ENCODE measurements at places on chromosomes 12 and 14.
A peak's percentile ranks its signal among the peaks of the same experiment; 100 is the strongest.

- H3K27me3 ChIP-seq, result no peaks in the 10 kb centered on the region
- H3K4me1 ChIP-seq, result no peaks in the 10 kb centered on the region
- no peak overlapping the region for H3K27ac ChIP-seq
Observed at GRCh38 chr14:53389202-53389601, 236.1 kb upstream of the DDHD1 start.

GRCh38 chr12:88896958-88897357, 316.7 kb upstream of the KITLG start:
- no peaks in the 10 kb centered on the region for H3K36me3 ChIP-seq
- no peak overlapping the region for H3K27ac ChIP-seq
- H3K4me1 ChIP-seq, result no peaks in the 10 kb centered on the region
- DNase-seq, result no peak
- H3K27me3 ChIP-seq, result no peaks in the 10 kb centered on the region

- no peak overlapping the region for H3K27ac ChIP-seq
- no peaks in the 10 kb centered on the region for H3K4me1 ChIP-seq
- no peak overlapping the region for H3K4me3 ChIP-seq
- H3K27me3 ChIP-seq, result no peaks in the 10 kb centered on the region
- DNase-seq, result no peak
Observed at GRCh38 chr14:46091819-46092218, 559.8 kb downstream of the RPL10L start.

DNA sequence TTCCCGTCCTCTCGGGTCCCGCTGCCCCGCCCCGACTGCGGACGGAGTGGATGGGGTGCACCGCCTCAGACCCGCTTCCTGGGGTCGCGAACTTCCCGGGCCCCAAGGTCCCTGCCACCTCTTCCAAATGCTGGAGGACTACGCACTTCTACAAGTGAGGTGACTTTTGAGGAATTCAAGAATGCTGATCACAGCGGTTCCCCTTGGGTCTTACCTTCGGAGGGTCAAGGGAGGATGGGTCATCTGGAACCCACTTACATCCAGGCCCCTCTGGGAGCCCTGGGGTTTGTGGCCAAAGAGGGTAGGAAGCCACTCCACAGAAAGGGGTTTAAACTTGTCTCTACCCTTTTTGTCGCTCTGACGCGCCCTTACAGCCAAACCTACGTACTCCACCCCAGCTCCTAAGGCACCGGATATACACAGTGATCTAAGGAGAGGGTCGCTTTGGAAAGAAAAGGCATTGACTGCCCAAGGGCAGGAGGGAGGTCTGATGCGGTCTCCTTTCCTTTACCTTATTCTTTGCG, 532 bp upstream of the PRKD1 start:
- peaks cover 3% of the 10 kb centered on the region for H3K4me1 ChIP-seq
- peak overlapping the region; percentile 65 for H3K4me3 ChIP-seq
- DNase-seq, result no peak
- H3K27me3 ChIP-seq, result no peaks in the 10 kb centered on the region

- no peak for DNase-seq
- H3K27me3 ChIP-seq, result no peaks in the 10 kb centered on the region
- no peaks in the 10 kb centered on the region for H3K36me3 ChIP-seq
- no peak overlapping the region for H3K27ac ChIP-seq
Observed at GRCh38 chr12:64583771-64584421, 26.4 kb upstream of the RASSF3 start.

DNA sequence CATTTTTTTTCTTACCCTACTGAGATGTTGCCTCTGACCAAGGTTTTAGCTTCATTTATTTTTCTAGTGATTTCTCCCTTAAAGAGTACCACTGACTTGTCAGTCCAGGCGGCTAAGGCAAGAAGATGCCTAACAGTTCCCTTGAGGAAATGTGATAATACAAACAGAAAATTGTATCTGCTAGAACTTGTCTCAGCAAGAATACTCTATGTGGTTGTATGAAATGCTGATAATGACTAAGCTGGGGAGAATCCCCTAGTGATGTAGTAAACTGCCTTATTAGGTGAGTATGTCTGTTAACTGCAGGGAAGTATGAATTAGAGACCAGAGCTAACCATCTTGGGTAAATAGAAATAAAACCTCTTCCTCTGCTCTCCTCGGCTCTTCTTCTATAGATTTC, 6.7 kb downstream of the C12orf54 start:
- H3K4me3 ChIP-seq, result no peak overlapping the region
- no peaks in the 10 kb centered on the region for H3K4me1 ChIP-seq
- H3K27me3 ChIP-seq, result no peaks in the 10 kb centered on the region
- no peak overlapping the region for H3K27ac ChIP-seq
- DNase-seq, result no peak

DNA sequence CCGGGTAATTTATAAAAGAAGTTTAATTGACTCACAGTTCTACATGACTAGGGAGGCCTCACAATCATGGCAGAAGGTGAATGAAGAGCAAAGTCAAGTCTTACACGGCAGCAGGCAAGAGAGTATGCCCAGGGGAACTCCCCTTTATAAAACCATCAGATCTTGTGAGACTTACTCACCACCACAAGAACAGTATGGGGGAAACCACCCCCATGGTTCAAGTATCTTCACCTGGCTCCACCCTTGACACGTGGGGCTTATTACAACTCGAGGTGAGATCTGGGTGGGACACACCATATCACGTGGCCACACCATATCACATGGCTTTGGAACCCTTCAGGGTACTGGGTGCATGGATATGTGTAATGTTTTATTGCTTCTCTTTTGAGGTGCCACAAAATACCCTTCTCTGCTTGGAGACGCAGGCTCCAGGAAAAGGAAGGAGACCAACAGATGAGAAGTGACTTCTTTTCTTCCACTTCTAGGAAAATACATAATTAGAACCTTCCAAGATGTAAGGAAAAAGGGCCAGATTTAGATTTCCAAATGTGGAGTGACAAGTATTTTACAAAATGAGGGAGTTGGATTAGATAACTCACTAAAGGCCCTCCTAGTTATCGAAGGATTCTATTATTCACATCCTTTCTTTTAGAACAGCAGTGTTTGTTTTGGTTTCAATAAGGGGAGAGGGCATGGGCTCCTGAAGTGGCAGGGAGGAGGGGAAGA, 33.1 kb upstream of the ETFBKMT start:
- H3K36me3 ChIP-seq, result no peaks in the 10 kb centered on the region
- peaks cover 6% of the 10 kb centered on the region for H3K4me1 ChIP-seq
- H3K27me3 ChIP-seq, result no peaks in the 10 kb centered on the region
- DNase-seq, result no peak

- no peak overlapping the region for H3K27ac ChIP-seq
- no peaks in the 10 kb centered on the region for H3K27me3 ChIP-seq
- no peak for DNase-seq
- H3K4me1 ChIP-seq, result no peaks in the 10 kb centered on the region
- H3K36me3 ChIP-seq, result no peaks in the 10 kb centered on the region
Observed at GRCh38 chr12:66664076-66664475, 14.8 kb downstream of the GRIP1 start.

GRCh38 chr14:64541972-64542835, 1.7 kb downstream of the HSPA2 start:
- no peaks in the 10 kb centered on the region for H3K27me3 ChIP-seq
- peaks cover 20% of the 10 kb centered on the region for H3K4me1 ChIP-seq
- H3K4me3 ChIP-seq, result peak overlapping the region; percentile 64
- H3K36me3 ChIP-seq, result no peaks in the 10 kb centered on the region
- H3K27ac ChIP-seq, result peak overlapping the region; percentile 68

DNA sequence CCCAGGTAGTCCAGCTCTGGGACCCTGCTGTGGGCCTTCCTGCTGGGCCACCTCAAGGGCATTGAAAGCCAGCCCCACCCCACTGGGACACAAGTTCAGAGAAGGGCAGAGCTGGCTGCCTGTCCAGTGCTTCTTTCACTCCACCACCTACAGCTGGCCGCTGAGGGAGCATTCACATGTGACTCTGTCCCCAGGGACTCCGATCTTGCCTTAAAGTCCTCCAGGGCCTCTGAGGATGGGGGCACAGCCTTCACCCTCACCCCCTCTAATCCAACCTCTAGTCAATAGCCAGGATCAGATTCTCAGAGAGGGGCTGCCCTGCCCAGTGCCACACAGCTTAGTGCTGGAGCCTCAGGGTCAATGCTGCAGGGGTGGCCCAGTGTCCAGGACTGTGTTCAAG, 5.0 kb upstream of the CYP46A1 start:
- no peak overlapping the region for H3K4me3 ChIP-seq
- H3K4me1 ChIP-seq, result peaks cover 11% of the 10 kb centered on the region
- H3K27ac ChIP-seq, result no peak overlapping the region
- peak; percentile 53 for DNase-seq
- peaks cover 27% of the 10 kb centered on the region for H3K27me3 ChIP-seq

DNA sequence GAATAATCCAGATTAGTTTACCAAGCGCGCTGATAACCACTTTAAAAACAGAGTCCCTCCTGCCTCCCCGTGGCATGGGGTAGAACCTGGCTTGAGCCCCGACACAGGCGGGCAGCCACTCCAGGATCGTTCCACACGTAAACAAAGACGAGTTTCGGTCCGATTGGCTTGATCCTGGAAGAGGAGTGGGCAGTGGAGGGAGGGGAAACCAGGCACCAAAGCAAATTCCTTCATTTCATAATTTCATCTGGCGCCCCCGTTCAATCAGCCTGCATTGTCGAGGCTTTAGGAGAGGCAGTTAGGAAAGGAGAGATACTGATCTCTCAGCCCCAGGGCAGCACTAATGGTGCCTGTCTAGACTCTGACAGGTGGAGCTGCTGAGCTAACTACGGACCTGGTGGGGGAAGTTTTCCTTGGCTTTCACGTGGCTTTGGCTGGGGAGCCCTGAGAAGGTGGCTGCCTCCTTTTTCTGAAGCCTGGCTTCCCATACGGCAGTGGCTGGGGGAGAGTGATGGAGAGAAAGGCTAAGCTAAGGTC, 751 bp upstream of the GPRC5A start:
- no peaks in the 10 kb centered on the region for H3K36me3 ChIP-seq
- H3K4me3 ChIP-seq, result peak overlapping the region; percentile 67
- no peaks in the 10 kb centered on the region for H3K4me1 ChIP-seq
- H3K27ac ChIP-seq, result peak overlapping the region; percentile 94
- DNase-seq, result peak; percentile 43

DNA sequence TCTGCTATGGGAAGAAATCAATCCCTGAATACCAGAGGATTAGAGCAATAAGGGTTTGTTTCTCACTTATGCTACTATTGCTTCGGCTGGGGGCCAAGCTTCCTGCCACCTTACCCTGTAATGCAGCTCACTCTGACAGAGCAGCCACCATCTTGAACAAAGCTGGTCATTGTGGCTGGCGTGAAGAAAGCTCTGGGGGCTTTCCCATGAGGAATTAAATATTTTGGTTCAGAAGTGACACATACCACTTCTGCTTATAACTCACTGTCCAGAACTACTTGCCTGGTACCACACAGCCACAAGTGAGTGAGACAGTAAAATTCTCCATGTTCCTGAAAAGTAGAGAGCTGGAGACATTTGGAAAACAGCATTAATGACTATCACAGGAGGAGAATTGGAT, 82.6 kb downstream of the GALNT8 start:
- H3K27ac ChIP-seq, result no peak overlapping the region
- no peak overlapping the region for H3K4me3 ChIP-seq
- no peaks in the 10 kb centered on the region for H3K27me3 ChIP-seq
- no peak for DNase-seq

DNA sequence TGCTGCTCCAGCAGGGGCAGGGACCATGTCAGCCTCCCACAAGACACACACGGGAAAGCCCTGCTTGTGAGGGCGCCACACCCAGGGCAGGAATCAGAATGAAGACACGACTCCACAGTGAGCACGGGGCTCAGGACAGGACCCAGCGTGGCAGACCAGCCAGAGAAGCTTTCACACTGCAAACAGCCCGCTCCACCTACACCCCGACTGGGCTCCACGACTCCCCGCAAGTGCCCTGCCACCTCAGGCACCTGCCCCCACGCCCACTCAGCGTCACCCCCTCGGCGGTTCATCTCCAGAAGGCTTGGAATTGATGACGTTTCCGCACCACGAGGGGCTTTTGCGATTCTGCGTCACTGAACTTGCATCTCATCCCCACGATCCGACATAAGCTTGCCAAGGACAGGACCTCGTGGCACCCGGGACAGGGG, 91.1 kb downstream of the FBXL14 start:
- H3K27ac ChIP-seq, result no peak overlapping the region
- H3K4me3 ChIP-seq, result no peak overlapping the region
- H3K4me1 ChIP-seq, result peaks cover 4% of the 10 kb centered on the region
- peak; percentile 56 for DNase-seq

- no peaks in the 10 kb centered on the region for H3K36me3 ChIP-seq
- H3K27ac ChIP-seq, result no peak overlapping the region
- H3K4me1 ChIP-seq, result peaks cover 4% of the 10 kb centered on the region
- H3K27me3 ChIP-seq, result no peaks in the 10 kb centered on the region
- no peak for DNase-seq
Observed at GRCh38 chr14:102474934-102475333, 34.6 kb downstream of the ANKRD9 start.

- no peak overlapping the region for H3K4me3 ChIP-seq
- DNase-seq, result no peak
- H3K27ac ChIP-seq, result no peak overlapping the region
Observed at GRCh38 chr12:126343321-126343720, 1278.1 kb downstream of the AACS start.

GRCh38 chr14:64721391-64721791, 17.2 kb downstream of the PLEKHG3 start:
- peak; percentile 85 for DNase-seq
- H3K4me1 ChIP-seq, result peaks cover 100% of the 10 kb centered on the region
- no peaks in the 10 kb centered on the region for H3K27me3 ChIP-seq

DNA sequence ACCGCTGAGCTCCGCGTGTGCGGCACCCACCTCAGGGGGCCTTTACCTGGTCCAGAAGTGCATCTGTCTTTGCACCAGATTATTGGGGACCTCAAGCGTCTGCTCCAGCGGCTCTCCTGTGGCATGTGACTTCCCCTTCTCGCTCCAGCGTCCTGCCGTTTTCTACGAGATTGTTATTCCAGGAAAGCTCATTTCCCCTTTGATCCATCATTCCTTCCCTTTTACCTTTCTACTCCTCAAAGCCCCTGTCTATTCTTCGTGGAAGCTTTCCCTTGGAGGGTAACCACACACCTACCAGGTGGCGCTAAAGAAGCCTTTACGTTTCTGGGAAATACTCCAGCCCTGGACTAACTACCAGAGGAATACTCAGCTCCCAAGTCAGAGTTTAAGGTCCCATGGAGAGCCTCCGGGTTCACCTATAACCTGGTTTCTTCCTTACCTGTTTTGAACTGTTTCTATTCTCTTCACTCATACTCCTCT, 1.5 kb downstream of the FKBP4 start:
- peak overlapping the region; percentile 88 for H3K27ac ChIP-seq
- peaks cover 30% of the 10 kb centered on the region for H3K4me1 ChIP-seq
- H3K36me3 ChIP-seq, result peaks cover 43% of the 10 kb centered on the region
- peak overlapping the region; percentile 95 for H3K4me3 ChIP-seq
- no peaks in the 10 kb centered on the region for H3K27me3 ChIP-seq

DNA sequence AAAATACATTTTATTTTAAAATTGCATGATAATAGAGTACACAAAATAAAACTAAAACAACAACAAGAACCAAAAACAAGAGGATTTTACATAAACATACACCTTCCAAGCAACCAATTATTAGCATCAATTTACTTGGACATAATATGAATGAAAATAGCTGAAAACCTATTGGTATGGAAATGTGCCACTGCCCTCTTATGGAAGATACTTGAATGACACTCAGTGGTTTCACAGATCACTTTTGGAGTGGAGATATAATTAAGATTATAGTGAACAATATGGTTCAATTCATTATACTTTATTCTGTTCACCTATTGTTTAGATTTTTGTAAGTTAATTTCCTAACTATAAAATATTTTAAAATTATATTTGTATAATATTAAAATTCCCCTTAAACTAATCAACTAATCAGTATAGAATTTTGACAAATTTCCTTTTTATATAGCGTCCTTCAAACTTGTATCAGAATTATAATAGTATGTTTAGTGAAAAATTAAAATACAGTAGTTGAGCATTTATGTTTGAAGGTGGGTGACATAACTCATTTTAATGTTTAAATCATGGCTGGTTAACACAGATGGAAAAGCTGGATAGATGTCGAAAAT, 70.1 kb downstream of the SLC6A15 start:
- no peaks in the 10 kb centered on the region for H3K36me3 ChIP-seq
- H3K4me3 ChIP-seq, result no peak overlapping the region
- no peaks in the 10 kb centered on the region for H3K27me3 ChIP-seq
- no peak overlapping the region for H3K27ac ChIP-seq
